ENCODE measurements at places on chromosomes 2 and 18. TPM values are rescaled to one million over a fixed set of nuclear protein-coding genes. Genes with fewer than 3 reads are reported as not detected.

The IL36A gene
- not detected for total RNA-seq

- no peak for DNase-seq
Measured at GRCh38 chr2:151078889-151079288, 182.8 kb downstream of the RBM43 start.

GRCh38 chr2:236670235-236670620 lies 100.6 kb downstream of the ACKR3 start:
- DNase-seq = peak; percentile 60

The MERTK gene
- total RNA-seq = 18.9 TPM

GRCh38 chr2:233690444-233690843 lies 2.2 kb upstream of the UGT1A6 start:
- no peak for DNase-seq

The IL36G gene
- not detected for total RNA-seq
